Suppressor macrophage (primary cell): ENCODE measurements at places on chromosomes 4 and X.

- DNase-seq, result no peak
These were observed 85.4 kb downstream of the RPS3A start for GRCh38 chr4:151184523-151185458.

DNA sequence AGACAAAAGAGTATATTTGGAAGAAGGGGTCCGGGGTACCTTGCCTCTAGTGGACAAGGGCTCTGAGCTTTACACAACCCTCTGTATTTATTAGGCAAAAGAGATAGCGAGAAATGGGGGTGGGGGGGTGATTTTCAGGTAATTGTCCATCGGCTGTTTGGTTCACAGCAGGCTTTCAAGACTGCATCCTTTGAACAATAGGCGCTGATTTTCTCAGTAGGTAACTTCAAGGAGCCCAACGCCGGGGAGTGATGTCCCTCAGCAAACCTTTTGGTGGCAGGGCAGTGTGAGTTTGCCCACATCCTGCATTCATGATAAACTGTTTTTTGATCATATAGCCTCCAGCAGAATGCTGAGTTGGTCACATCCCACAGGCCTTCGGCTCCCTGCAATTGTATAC lies 61.6 kb downstream of the KDM5C start:
- DNase-seq, result no peak

DNA sequence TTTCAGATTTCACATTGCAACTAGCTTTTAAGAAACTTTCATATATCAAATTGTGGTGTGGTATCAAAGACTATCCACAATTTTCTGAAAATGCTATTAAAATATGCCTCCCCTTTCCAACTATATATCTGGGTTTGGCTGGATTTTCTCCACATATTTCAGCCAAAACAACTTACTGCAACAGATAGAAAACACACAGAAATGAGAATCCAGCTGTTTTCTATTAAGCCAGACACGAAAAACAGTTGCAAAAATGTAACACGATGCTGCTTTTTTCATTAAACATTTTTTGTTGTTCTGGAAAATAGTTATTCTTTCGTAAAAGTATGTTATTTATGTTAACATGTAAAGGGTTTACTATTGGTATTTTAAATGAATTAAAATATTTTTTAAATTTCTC lies 33.1 kb downstream of the DCTD start:
- DNase-seq, result no peak

- DNase-seq, result no peak
These were observed 130.8 kb upstream of the IL1RAPL2 start for GRCh38 chrX:104435249-104435648.

- no peak for DNase-seq
These were observed 104.7 kb downstream of the GATB start for GRCh38 chr4:151656058-151656457.

- DNase-seq, result no peak
These were observed 9.3 kb downstream of the DMP1 start for GRCh38 chr4:87659247-87659931.

- DNase-seq, result no peak
These were observed 58.5 kb upstream of the ANKRD17 start for GRCh38 chr4:73317092-73317491.

GRCh38 chr4:81052119-81053068 lies 21.9 kb downstream of the BMP3 start:
- DNase-seq, result peak; percentile 63
